ENCODE measurements at places on chromosomes 4 and X.

- no peak for DNase-seq
Measured at GRCh38 chr4:53431052-53431451, 53.6 kb downstream of the FIP1L1 start.

DNA sequence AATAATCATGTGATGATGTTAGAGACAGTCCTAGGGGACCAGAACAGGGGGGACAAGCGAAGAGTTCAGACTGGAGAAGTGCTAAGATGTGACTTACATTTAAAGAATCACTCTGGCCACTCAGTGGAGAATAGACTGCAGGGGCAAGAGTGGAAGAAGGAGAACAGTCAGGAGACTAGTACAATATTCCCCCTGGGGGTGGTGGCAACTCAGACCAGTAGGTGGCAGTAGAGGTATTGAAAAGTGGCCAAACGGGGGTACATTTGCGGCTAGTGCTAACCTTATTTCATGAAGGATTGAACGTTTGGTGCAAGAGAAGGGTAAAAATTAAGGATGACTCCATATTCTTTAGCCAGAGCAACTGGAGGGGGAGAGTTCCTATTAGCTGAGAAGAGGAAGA, 2.7 kb upstream of the BMX start:
- DNase-seq = peak; percentile 28

GRCh38 chr4:105645440-105645839, 63.0 kb downstream of the INTS12 start:
- no peak for DNase-seq

DNA sequence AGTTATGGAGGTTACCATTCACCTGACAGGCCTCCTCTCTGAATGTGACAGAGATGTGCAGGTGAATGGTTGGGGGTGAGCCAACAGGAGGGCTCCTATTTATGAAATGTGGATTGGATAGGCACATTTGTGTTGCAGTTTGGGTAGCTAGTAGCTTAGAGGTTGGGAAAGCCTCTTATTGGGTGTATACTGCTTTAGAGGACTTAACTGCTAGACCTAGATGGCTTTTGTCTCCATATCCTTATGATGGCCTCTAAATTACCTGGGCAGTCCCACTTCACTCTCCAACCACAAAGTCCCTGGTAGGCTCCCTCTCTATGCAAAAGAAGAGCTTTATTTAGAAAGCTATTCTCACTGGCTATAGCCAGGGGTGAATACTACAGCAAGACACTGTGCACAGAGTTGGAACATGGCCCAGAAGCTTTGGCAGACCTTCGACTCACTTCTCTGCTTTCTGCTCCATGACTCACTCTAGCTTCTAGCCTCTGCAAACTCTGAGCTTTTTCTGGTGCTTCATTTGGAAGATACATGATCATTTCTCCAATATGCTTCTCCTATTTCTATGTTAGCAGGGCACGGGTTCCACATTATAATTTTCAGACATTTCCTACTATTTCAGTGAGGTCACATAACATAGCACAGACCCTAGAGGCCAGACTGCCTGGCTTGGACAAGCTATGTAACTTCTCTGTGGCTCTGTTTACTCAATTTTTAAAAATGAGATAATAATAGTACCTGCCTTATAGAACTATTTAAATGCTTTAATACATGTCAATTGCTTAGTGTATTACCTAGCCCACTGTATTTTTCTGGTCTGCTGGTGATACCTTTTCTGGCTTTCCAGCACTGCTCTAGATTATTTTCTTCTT, 6.0 kb upstream of the VGLL1 start:
- DNase-seq = no peak

DNA sequence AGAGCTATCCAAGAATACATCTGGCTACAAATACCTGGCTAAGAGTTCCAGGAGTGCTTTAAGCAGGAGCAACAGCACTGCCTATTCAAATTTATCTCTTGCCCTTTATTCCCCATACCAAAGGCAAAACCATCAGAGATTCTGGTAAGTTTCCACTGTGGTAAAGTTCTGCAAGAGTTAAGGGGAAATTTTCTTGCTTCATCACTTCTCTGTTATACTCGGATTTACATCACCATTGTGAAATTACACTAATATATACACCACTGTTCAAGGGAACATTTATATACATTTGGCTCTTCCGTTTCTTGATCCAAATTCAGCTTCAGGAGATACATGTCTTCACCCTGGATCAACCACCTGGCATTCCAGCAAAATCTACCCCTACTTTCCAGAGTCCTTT, 70.8 kb upstream of the PTPN13 start:
- DNase-seq = no peak

DNA sequence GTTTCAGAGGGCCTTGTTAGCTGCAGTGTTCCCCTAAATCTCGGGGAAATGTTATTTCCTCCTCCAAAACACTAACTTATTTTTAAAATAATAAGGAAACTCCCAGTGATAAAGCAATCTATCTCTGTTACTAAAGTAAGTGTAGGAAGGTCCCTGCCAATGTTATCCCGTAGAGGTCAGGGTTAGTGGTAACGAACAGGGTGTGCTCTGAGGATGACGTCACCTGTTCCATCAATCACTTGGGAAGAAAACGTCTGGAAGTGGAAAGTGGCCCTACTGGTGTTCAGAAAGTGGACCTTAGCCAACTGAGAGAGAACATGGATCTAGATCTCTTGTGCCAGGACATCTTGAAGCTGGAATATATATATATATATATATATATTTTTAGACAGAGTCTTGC, 249.5 kb downstream of the BCOR start:
- no peak for DNase-seq

DNA sequence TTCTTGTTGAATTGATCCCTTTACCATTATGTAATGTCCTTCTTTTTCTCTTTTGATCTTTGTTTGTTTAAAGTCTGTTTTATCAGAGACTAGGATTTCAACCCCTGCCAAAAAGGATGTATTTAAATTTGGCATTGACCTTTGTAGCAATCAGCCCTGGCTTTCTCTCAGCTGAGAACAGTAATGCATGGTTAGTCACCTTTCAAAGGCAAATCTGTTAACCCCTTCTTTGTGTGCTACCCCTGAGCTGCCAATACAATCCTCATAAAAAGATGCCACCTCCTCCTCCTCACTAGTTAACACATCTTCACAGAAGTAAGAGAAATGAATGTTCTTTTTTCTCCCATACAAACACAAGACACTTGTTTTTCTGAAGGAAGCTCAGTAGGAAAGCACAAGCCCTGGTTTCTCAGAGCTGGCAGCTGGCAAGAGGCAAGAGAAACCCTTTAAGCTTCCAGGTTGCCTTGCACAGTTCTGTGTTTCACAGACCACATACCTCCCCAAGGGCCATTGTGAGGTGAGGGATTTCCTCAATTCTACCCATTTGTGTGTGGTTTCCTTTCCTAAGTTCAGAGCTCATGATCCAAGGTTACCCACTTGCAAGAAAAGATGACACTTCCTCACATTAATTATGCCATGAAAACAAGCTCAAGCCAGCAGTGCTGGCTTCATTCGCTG, 122.6 kb downstream of the RCHY1 start:
- DNase-seq = no peak

DNA sequence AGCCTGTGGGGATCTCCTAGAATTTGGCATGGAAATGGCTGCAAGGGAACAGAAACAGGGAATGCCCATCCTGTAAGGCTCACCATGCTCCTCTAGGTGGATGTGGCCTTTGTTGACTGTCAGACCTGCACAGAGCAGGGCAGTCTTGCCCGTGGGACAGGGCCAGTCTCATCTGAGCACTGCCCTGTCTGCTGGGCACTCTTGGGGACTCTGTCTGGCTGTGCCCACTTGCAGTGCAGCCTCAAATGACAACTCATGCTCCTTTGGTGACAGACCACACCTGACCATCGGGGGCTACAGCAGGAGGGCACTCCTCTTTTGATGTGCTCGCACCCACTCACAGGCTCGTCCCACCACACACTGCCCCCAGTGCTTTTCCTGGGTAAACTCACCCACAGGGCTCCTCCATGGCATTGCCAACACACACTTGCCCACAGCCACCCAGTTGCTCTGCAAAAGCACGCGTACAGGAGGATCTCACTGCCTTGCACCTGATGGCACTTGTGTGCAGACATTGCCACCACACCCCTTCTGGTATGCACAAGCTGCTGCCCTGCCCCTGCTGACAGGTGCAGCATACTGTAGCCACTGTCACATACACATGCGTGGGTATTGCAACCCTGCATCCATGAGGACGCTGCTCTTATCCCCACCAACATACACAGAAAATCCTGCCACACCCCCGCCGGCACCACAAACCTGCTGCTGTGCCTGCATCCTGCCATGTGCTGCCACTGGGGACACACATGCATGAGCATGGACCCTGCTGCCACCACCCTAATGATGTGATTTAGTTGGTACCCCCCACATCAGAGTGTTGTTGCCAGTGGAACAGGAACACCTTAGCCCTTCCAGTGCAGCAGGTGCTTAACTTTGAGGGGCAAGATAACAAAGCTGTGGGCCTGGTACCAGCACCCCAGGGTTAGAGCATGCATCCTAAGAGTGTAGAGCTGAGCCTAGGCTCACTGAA, 100.1 kb upstream of the ARHGEF9 start:
- DNase-seq = no peak

DNA sequence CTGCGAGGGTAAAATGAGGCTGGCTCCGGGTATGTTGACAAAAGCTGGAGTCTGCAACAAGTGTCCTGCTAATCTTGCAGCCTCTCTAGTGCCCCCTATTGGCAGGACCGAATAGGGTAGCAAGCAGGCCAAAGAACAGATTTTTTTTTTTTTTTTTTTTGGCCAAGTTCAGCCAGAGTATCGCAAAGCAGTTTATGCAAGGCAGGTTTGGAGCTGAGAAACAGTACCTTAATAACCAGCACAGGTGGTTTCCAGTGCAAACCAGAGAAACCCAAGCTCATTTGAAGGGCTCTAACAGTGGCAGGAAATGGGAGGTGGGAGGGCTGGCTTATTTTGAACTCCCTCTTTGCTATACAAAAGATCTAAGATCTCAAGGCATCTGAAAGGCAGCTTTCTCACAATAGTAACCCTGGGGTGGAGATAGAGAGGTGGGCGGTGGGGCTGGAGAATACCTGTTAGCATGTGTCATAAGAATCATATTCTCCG, 38.2 kb upstream of the OCIAD2 start:
- peak; percentile 9 for DNase-seq

GRCh38 chr4:122475233-122475632, 18.7 kb upstream of the IL2 start:
- DNase-seq = no peak

DNA sequence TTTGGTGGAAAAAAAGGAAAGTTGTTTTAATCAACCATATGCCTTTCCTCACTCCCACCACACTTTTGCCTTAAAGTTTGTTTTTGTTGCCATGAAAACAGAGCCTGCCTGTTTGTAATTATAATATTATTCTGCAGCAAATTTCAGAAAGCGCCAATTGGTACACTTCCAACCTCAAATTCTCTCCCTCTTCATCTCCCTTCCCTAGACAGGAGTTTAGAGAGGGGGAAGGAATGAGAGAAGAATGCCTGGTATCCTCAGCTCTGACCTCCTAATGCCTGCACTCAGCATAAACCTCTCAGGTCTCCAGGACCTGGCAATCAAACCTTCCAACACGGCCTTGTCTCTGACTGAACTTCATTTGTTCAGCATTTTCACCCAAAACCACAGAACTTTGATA, 138.4 kb upstream of the HCCS start:
- DNase-seq = no peak

- no peak for DNase-seq
Measured at GRCh38 chr4:37922328-37922727, 31.4 kb downstream of the TBC1D1 start.

- DNase-seq = no peak
Measured at GRCh38 chrX:38138900-38139299, 81.8 kb downstream of the SRPX start.

DNA sequence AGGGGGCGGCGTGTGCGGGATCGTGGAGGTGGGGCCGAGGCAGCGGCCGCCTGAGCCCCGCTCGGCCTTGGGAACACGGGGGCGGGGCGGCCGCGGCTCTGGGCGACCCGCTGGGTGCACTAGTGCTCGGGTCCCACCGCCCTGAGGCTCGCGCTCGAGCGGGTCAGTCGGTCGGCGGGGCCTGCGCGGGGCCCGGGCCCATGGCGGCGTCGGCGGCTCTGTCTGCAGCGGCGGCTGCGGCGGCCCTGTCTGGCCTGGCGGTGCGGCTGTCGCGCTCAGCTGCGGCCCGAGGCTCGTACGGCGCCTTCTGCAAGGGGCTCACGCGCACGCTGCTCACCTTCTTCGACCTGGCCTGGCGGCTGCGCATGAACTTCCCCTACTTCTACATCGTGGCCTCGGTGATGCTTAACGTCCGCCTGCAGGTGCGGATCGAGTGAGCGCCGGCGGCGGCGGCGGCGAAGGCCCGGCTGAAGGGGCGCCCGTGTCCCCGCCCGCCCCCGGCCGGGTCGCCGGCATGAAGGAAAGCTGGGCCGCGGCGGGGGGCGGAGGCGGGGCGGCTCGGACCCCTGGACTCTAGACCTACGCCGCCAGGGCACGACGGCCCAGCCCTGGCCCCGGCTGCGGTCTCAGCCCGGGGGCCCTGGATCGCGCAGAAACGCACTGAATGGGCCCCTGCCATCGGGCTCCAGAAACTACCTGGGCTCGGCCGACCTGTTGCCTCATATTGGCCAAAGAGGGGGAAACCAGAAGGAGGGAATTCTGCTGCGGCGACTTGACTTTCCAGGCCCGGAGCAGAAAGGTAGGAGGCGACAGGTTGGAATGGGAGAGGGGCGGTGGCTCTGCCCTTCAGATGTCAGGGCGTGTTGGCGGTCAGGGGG, at the start of gene SMIM10L2A:
Gene SMIM10L2A, plus strand, starts transcription at position 13 of the 878 bp plus-strand sequence. Its CDS starts 188 bp downstream, at position 201.
- no peak for DNase-seq

- DNase-seq = no peak
Measured at GRCh38 chr4:180512801-180513475, 1730.3 kb upstream of the TENM3 start.

DNA sequence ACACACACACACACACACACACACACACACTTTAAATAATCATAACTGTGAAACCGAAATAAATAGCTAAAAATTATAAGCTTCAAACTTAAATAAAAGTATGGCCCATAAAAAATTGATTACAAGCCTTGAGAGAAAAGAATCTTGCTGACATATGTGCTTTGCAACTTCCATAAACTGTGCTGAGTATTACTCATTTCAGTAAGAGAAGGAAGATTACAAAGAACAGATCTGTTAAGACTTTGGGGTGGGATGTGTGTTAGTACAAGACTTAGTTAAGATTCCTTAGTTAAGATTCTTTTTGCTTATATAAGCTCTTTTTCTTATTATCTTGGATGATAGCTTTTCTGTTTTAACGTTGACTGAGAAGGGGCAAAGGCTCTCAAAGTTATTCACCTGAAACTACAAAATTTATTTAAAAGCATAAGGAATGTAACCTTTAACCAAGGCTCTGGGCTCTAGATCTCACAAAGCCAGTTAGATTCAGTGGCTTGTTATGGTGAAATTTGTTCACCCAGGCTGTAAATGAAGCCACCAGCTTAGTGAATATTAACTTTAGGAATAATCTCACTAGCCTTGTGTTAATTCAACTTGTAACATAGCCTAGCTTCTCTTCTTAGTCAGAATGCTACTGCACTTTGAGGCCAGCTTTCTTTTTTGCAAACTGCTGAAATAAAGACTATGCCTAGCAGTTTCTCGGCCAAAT, 58.2 kb downstream of the ARSJ start:
- DNase-seq = no peak

- no peak for DNase-seq
Measured at GRCh38 chr4:78650106-78651024, 98.8 kb downstream of the ANXA3 start.

GRCh38 chrX:39509157-39509556, 588.6 kb downstream of the BCOR start:
- DNase-seq = no peak

- DNase-seq = no peak
Measured at GRCh38 chr4:25943312-25943711, 29.3 kb downstream of the SMIM20 start.

- DNase-seq = no peak
Measured at GRCh38 chr4:29336861-29337260, 1383.3 kb upstream of the PCDH7 start.

GRCh38 chrX:134453631-134454030, 6.3 kb upstream of the HPRT1 start:
- DNase-seq = no peak

Data from stimulated activated CD4-positive, alpha-beta T cell treated with anti-CD3 and anti-CD28 coated beads, Interleukin-12 subunit alpha, Interleukin-12 subunit beta, amount 100 ng/mL, for 24 hours (primary cell).